BE2C (cell line): ENCODE measurements at places on chromosomes 11 and 22.

GRCh38 chr11:59778122-59778521 is 22.9 kb downstream of the STX3 start:
- DNase-seq = no peak

DNA sequence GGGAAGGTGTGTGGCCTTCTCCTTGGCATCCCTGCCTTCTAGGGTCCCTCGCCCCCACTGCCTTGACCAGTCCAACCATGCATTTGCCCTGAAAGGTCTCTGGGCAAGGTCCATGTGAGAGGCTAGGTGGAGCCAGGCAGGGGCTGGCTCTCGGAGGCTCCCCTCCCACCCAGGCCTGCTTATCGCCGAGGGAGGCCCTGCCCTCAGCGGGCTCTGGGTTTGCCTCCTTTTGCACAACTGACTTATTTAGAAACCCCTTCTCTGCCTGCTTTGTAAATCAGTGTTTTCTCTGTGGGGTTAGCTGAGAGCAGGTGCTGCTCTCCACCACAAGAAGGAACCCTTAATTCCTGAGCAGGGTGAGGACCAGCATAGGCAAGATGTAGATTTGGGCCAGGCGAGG is 47.7 kb downstream of the CD82 start:
- DNase-seq = no peak

GRCh38 chr22:22657712-22658111 is 13.3 kb downstream of the GGTLC2 start:
- DNase-seq = no peak

DNA sequence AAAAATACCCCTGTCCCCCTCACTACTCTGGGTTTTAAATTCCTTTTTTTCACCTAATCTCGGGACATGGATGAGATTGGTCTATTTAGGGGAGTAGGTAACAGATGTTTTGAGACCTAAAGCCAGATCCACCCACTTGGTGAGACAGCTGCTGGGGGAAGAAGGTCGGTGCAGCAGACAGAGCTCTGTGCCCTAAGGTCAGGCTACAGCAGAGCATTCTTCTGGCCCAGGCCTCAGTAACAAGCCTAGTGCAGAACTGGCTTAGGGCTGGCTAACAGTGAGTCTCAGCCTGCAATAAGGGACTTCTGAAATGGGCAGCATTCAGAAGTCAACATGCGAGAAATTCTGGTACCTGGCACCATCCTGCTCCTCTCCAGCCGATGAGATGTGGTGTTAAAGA is 444.9 kb upstream of the KIRREL3 start:
- no peak for DNase-seq

GRCh38 chr11:7597620-7598019 is 75.7 kb downstream of the CYB5R2 start:
- no peak for DNase-seq

GRCh38 chr11:27282806-27283205 is 80.2 kb downstream of the CCDC34 start:
- peak; percentile 5 for DNase-seq

DNA sequence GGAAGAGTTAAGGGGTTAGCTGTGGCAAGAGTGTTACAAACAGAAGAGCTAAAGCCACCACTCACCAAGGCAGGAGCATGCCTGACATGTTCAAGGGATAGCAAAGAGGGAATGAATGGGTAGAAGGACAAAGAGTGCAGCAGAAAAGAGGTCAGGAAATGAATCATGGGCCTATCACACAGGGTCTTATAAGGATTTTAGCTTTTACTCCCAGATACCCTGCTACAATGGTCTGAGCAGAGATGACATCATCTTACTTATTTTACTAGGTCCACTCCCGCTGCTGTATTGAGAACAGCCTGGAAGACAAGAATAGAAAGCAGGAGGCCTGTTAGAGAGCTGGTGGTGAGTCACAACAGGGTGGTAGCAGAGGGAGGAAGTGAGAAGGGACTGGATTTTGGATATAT is 9.8 kb downstream of the TRAF6 start:
- DNase-seq = no peak

DNA sequence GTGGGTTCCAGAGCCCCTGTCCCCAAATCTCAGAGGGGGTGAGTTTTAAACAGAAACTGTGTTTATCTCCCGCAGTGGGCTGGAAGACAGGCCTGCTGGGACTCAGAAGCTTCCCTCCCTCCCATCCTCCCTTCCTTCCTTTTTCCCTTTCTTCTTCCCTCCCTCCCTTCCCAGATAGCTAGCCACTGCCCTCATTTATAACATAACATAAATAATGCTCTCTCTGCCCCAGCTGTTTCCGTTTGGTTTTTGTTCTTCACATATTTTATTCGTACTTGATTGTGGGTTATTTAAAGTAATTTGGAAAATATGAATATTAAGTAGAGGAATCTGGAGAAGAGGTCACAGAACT is 140.9 kb downstream of the TEAD1 start:
- DNase-seq = no peak

DNA sequence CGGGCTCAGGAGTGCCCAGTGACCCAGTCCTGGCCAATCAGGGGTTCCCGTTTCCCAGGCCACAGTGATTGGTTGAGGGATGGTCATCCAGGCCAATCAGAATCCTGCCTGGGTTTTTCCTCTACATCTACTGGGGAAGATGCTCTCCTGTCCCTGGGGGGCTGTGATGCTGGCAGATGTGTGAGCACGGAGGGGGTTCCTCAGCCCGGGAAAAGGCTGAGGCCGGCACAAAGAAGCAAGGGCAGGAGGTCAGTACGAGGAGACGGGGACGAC is 171.2 kb downstream of the CTTN start:
- no peak for DNase-seq

DNA sequence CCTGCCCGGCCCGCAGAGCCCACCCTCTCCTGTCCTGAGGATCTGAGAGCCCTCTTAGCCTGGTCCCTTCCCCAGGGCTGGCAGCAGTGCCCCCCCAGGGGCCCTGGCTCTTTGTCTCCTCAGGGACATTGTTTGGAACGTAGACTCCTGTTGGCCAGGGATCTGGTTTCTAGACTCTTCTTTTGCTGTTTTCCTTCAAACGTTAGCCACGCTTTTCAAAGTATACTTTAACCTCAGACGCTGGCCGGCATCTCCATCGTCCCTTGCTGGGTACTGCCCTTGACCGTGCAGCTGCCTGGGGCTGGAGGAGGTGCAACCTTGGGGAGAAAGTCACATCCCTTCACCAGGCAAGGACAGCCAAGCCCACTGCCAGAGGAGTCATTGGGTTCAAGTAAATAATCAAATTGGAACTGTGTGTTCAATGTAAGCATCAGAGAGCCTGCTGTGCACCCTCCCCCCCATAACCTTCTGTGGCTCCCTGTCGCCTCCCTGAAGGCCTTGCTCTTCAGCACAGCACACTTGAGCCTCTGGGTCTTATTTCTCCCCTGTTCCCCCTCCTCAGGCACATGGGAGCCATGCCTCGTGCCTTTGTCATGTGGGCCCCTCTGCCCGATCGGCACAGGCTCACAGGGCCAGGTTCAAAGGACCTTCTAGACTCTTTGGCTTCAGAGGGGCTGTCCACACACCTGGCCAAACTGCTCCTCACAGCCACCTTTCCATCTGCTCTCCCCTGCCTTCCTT is 21.8 kb upstream of the WNT7B start:
- no peak for DNase-seq

DNA sequence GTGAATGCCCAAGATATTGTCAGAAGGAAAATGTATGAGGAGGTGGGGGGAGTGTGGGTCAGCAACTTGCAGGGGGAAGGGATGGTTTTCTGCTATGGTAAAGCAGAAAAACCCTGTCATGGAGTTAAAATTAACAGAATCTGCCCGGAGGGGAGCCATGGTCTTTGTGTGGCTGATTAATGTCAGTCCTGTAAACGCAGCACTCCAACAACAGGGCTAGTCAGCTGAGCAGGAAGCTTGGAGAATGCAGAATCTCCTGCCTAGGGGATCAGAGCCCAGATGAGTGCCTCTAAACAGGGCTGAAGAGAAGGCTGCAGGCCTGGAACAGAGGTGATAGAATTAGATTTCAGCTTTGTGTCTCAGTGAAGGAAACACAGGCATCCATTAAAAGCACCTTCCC is 140.9 kb upstream of the MTNR1B start:
- peak; percentile 72 for DNase-seq

DNA sequence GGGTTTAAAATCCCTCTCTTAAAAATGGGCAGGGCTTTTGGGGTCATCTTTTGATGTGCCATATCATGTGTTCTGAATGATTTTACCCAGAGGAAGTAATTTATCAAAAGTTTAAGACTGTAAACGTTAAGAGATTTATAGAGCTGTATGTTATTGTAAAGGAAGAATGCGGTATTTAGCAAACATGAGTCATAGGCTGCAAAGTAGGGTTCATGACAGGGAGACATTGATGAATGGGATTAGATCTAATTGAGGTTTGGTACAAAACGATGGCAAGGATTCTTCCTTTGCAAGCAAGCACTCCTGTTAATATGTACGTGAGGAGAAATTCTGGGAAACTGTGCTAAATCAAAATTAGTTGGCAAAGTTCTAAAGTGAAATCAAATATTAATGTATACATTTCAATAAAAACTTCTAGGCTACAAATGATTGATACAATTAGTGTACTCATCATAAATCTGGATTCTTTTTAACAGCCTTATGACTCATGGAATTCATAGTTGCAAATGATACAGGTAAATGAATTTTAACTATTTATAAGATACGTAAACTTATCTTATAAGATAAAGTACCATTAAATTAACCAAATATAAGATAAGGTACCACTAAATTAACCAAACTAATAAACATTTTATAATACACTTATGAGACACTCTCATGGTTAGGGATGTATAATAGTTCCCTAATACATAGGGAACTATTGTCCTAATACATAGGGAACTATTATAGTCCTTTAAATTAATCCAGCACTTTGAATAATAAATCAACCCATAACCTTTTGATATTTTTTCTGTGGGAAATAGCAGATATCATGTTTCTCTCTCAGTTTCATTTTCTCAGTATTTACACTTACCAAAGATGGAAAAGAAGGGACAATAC is 58.4 kb downstream of the KIF18A start:
- DNase-seq = no peak

DNA sequence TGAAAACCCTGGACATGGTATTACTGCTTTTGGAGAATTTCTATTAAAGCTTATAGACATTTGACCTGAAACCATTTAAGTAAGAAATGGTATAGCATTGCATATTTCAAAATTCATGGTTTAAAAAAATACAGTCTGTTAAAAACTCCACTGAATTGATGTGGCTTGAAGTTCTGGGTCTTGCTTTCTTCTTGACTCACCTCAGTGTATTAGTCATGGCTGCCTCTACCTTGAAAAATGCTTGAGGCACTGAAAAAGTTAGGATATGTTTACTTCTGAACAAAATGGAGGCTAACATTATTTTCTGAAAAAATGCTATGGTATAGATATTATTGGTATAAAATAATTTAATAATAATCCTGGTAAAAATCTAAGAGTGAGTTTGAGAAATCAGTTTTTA is 349.2 kb downstream of the AASDHPPT start:
- DNase-seq = no peak

GRCh38 chr11:68988491-68988890 is 7.7 kb upstream of the MRGPRD start:
- no peak for DNase-seq

- DNase-seq = peak; percentile 4
These were observed 53.9 kb upstream of the SHISAL1 start for GRCh38 chr22:44366372-44367300.

- DNase-seq = no peak
These were observed 116.4 kb downstream of the KCNA4 start for GRCh38 chr11:29900382-29900781.

GRCh38 chr11:28223994-28224393 is 115.8 kb downstream of the METTL15 start:
- no peak for DNase-seq

DNA sequence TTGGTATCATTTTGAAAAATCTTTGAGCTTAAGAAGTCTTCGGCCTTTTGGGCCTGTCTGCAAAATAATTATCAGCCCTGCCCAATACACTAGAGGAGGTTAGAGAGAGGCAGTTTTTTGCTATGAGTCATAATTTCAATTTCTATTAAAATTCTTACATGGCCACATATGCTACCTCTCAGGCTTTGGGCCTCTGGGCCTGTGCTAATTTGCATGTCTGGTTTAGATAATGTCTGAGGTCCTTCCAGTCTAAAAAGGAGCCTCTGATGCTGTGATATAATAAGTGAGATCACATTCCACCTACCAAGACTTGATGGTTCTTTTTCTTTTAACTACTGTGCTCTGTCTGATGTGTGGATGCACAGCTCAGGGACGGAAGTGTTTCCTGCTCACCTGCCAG is 70.8 kb downstream of the KCNJ1 start:
- no peak for DNase-seq

GRCh38 chr11:37946155-37946766 is 1348.2 kb upstream of the RAG2 start:
- peak; percentile 36 for DNase-seq

- no peak for DNase-seq
These were observed 4.3 kb upstream of the OR51V1 start for GRCh38 chr11:5204787-5205186.

DNA sequence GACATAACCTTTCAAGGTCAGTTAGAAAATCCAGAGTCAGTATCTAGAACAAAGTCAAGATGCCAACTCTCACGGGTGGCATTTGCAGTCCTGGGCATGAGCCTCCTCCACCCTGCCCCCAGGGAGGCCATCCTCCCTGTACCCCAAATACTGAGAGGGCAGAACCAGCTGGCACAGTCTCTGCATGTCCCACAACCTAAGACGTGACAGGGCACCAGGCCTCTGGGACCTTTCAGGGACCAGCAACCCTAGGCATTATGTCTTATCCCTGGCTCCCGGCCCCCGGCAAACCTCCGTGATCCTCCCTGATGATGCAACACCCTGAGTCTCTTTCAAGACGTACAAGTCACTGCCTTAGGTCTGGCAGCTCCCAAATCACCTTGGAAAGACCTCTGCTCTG is 2.0 kb downstream of the MB start:
- DNase-seq = no peak

GRCh38 chr11:32433101-32433913 is 2.0 kb downstream of the WT1 start:
- DNase-seq = no peak

DNA sequence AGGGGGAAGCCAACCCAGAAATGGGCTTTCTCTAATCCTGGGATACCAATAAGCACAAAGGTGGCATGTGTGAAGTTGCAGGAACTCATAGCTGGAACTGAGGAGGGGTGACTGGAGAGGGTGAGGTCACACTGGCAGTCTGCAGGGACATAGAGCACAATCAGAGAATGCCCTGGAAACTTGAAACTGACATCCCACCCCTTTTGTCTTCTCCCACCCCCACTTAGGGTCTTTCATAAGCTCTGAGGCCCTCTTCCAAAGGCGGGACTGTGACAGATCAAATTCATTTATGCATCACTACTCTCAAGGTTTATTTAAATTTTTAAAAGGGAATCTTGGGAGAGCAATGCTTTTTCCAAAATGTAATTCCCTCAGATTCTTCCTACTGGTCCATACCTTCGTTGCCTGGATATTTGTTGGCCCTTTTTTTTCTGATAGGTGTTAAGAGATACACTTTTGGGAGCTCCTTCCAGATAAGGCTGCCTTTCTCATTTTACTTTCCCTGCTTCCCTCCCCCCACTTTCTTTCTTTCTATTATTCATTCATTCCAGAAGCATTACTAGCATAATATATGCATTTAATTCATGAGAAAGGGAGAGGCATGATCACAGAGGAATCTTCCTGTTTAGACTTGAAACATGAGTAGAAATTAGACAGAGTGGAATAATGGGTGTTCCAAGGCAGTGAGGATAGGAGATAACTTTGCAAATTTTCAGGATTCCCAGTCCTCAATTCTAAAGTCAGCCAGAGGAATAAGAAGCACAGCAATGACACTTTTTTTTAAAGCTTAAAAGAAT is 14.8 kb downstream of the OR51E2 start:
- no peak for DNase-seq
